Astrocyte (in vitro differentiated cells and primary cell): ENCODE measurements at places on chromosomes 3 and 15.

GRCh38 chr3:57031631-57032541 is 28.6 kb upstream of the SPATA12 start:
- no peak for DNase-seq

GRCh38 chr15:36390491-36390890 is 188.9 kb upstream of the CDIN1 start:
- no peak for DNase-seq

DNA sequence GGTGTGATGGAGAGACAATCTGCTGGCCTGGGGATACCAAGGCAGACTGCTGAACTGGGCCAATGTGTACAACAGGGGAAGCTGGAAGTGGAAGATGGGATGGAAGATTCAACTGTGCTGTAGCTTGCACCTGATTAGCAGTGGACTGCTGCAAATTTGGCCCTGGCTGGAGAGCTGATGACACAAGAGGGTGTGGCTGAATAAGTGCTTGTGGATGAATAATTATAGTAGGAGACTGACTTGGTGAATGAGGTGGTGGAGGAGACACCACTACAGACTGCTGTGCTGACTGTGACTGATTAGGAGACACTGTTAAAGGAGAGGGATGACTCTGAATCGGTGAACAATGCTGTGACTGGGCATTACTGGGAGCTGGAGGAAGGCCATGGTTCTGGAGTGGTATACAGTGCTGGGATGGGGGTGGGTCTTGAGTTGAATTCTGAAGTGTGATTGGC is 52.5 kb downstream of the PHC3 start:
- DNase-seq = peak; percentile 19

DNA sequence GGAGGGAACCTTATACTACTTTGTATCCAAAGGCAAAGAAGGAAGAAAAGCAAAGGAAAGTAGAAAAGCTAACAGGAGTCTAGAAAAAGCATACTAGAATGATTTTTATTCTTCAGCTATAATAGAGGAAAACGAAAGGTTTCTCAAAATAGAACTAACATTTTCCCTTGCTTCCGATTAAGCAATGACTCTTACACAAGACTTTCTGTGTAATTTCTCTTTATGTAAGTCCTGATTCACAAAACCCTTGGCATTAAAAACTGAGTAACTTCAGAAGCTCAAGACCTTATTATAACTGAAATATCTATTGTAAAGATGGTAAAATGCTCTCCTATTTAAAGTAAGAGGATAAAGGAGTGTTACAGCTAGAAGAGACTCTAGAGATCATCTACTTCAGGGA is 97.4 kb downstream of the DTWD1 start:
- DNase-seq = no peak

DNA sequence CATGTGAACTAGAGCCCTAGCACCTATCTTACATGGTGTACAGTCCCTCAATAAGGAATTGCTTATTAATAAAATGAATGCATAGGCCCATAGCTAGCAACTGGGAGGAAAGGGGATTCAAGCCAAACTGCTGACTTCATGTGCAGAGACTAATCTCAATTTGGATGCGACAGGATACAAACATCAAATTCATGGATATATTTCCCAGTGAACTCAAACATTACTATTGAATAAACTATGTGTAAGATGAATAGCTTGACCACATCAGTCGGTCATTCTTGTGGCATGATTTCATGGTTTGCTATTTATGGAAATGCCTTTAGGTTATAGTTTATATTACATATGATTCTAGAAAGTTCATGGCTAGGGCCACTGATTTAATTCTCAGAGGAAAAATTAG is 268.6 kb upstream of the SLITRK3 start:
- DNase-seq = peak; percentile 73

DNA sequence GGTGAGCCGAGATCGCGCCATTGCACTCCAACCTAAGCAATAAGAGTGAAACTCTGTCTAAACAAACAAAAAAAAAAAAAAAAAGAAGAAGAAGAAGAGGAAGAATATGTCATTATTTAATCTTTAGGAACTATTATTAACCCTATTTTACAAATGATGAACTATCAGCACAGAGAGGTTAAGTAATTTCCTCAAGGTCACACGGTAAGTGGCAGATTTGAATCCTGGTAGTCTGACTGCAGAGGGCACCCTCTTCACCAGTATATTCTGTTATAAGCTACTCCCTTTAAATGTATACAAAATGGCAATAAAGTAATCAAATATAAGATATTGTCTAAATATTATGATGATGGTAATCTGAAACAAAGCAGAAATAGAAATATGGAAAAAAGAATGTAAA is 77.4 kb upstream of the HERC1 start:
- no peak for DNase-seq

DNA sequence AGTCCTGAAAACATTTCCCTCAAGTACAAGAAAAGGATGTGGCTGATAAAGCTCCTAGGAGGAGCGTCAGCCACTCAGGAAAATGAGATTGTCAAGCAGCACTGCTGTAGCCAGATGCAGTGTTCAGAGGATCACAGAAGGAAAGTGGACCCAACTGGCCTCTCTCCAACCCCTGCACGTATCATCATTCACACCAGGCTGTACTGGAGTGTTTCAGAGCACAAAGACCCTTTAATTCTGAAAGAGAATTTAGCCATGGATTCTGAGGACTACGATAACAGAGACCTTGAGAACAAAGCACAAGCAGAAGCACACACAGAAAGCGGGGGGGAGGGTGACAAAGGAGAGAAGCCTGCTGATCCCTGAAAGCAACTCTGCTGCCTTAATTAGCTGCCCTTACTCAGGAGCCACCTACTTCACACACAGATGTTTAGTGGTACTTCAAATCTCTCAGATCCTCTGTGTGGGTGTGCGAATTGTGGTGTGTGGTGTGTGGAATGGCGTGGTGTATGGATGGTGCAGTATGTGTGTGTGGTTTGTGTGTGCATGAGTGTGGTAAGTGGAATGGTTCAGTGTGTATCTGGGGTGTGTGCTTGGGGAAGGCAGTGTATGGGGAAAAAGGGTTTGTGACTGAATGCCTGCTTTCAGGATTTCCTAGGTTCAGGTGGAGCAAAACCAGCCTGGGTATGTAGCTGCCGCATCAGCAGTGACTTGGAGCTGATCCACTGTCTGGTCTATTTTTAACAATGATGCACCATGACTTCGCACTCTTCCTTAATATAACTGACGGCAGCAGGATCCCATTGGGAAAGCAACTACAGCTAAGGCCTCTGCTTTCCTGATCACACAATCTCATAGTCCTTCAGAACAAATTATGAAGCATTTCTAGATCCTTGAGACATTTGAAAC is 192.5 kb downstream of the RSL24D1 start:
- no peak for DNase-seq
